NCI-H1105 (cell line): ENCODE measurements at places on chromosomes 7 and 10.

GRCh38 chr10:18364987-18365775, 225.0 kb downstream of the CACNB2 start:
- DNase-seq = no peak

GRCh38 chr7:44471850-44472249, 18.6 kb downstream of the NUDCD3 start:
- no peak for DNase-seq

DNA sequence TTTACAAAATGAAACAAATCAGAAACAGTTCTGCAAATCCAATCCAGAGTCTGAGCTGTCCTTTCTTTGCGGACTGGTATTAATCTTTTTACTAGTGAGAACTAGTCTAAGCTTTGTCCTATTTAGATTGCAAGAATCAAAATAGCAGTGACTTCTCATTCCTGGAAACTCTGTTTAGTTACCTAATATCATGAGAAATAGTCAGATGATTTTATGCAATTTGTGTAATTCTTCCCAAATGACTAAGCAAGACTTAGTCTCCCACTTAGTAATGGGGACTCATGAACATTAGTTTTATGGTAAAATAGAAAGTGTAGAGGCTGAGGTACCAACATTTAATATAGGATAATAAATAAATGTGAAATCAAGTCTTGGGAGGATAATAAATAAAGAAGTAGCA, 341.3 kb downstream of the DNAJB9 start:
- DNase-seq = no peak

DNA sequence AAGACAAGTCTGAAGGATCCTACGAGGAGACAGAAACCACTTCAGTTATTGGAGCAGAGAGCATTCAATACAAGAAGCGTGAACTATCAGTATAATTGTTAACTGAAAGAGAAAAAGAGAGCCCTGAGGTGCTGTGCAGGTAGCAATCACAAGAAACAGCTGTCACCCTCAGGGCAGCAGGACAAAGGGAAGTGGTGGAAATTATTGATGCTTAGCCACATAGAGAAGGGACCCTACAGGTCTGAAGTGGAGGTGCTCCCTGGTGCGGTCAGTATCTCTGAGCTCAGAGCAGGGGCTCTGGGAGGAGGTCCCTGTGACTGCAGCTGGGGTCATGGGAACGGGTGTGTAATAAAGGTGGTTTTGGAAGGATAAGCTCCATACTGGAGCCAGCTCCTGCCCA, 97.8 kb upstream of the KLF6 start:
- DNase-seq = no peak

DNA sequence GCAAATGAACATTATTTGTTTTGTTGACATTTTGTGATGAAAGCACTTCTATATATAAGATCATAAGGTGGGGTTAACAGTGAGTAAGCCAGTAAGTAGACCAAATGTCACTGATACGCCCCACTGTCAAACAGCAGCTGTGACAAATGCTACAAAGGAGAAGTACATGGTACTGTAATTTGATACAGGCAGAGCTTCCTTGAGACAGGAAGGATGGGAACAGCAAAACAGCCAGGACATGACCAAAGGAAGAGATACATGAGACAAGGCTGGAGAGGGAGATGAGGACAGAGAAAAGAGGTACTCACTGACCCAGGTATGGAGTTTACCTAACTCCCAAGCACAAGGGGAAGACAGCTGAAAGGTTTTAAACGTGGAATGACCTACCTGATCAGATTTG, 127.0 kb downstream of the SRPK2 start:
- no peak for DNase-seq

- DNase-seq = no peak
Observed at GRCh38 chr10:52609071-52609470, 163.5 kb downstream of the MBL2 start.
